ENCODE measurements at places on chromosomes 13 and 19.

DNA sequence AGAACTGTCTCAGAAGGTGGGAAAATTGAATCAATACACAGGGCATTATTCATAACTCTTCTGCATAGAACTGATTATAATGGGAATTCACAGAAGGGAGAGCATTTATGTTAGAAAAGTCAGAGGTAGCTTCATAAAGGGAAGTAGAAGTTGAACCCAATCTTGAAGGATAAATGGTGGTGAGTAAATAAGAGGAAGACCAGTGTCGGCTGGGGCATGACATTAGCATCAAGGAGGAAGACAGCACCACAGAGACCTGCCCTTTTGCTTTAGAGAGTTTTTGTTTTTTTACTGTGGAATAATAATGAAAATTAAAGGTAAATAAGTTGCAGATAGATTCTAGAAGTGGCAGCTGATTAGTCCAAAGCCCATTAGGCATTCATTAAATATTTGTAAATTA is 21.9 kb downstream of the CDC16 start:
- DNase-seq: peak; percentile 30

- no peak for DNase-seq
Observed at GRCh38 chr19:7076151-7076550, 6.6 kb downstream of the ZNF557 start.

GRCh38 chr13:39321574-39321973 is 281.4 kb downstream of the LHFPL6 start:
- peak; percentile 31 for DNase-seq

DNA sequence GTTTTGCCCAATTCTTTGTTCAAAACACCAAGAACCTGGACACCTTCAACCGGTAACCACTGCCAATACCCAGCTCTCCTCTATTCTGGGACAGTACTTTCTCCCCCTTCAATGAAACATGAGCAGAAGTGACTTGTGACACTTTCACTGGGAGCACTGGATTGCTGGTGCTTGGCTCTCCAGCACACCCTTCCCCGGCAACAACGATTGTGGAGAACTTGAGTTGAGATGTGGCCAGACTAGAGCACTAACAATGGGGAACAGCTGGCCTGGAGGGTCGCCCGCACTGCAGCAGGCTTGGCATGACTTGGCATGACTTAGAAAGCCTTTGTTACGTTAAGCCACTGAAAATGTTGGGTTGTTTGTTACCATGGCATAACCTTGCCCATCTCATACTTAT is 7.5 kb upstream of the B3GLCT start:
- DNase-seq: no peak

GRCh38 chr13:92994056-92994455 is 232.6 kb upstream of the GPC6 start:
- DNase-seq: no peak

All from inflammatory macrophage treated with lipopolysaccharide for 1 hour (primary cell).